Activated T-cell treated with anti-CD3 and anti-CD28 coated beads for 1 hour (primary cell): ENCODE measurements at places on chromosomes 1 and 21.

DNA sequence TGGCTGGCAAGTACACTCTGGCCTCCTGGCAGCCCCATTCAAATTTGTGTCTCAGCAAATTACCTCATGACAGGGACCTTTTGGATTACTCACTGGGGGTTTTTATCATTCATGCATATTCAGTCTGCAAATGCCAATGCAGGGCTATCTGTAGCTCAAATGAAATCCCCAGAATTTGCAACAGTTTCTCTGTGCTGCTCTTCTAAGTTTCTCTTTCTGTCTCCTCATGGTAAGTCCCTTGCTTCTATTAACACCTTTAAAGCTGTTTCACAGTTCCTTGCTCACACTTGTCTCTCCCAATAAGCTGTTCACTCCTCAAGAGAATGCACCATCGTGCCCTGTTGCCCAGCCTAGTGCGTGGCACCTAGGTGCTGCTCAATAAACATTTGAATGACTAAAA lies 3.3 kb upstream of the FAM78B start:
- DNase-seq, result no peak

GRCh38 chr21:31752352-31752751 lies 20.4 kb upstream of the SCAF4 start:
- no peak for DNase-seq

GRCh38 chr1:8677782-8678181 lies 139.7 kb downstream of the RERE start:
- DNase-seq, result no peak

GRCh38 chr1:35557118-35557610 lies at the start of gene KIAA0319L:
Gene KIAA0319L, minus strand, starts transcription at chr1:35557403. Its CDS starts 2,912 bp downstream, at chr1:35554491.
- DNase-seq, result no peak

- no peak for DNase-seq
Measured at GRCh38 chr21:46552274-46552673, 52.6 kb downstream of the S100B start.

GRCh38 chr21:39197448-39198233 lies 14.4 kb upstream of the PSMG1 start:
- no peak for DNase-seq

- DNase-seq, result no peak
Measured at GRCh38 chr1:235938709-235939479, 72.2 kb upstream of the LYST start.
